Spinal cord (tissue), 10 donors: ENCODE measurements at places on chromosomes 13 and 19. TPM values are rescaled to one million over a fixed set of nuclear protein-coding genes. Genes with fewer than 3 reads are reported as not detected.

Gene ANGPTL4
- polyA plus RNA-seq, result 8.9 TPM

Gene SIRT2
- 771 TPM for polyA plus RNA-seq

Gene PSG5
- polyA plus RNA-seq, result 0.35 TPM

Gene KLK8
- polyA plus RNA-seq, result not detected

Gene KXD1
- 76.0 TPM for polyA plus RNA-seq

Gene F2RL3
- 0.45 TPM for polyA plus RNA-seq

Gene RFPL4AL1
- polyA plus RNA-seq, result not detected

Gene NLRP7
- polyA plus RNA-seq, result not detected
